ENCODE measurements at places on chromosomes 3 and 15.

DNA sequence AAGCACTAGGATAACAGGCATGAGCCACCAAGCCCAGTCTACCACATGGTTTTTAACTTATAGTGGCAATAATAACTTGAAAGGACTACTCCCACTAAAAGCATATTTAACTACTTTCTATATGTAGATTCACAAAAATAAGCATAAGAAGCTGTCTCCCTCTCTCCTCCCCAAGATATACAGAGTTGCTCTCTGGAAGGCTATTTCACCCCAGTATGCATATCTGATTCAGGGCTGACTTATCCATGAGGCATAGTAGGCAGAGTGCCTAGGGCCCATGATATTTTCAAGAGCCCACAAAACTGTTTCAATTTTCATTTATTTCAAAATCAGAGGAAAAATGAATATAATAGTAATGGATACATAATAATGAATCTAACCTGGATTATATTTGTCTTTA lies 20.5 kb downstream of the ATP8B4 start:
- DNase-seq, result no peak

DNA sequence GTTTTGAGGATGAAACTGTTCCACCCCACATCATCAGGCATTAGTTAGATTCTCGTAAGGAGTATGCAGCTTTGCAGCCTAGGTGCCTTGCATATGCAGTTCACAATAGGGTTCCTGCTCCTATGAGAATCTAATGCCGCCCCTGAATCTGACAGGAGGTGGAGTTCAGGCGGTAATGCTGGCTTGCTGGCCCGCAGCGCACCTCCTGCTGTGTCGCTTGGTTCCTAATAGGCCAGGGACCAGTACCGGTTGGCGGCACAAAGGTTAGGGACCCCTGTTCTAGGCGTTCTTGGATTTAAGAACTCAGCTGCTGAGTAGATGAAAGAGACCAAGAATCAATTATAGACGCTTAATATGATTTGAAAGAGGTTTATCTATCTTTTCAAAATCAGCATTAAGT lies 595.4 kb downstream of the CADM2 start:
- DNase-seq, result no peak

DNA sequence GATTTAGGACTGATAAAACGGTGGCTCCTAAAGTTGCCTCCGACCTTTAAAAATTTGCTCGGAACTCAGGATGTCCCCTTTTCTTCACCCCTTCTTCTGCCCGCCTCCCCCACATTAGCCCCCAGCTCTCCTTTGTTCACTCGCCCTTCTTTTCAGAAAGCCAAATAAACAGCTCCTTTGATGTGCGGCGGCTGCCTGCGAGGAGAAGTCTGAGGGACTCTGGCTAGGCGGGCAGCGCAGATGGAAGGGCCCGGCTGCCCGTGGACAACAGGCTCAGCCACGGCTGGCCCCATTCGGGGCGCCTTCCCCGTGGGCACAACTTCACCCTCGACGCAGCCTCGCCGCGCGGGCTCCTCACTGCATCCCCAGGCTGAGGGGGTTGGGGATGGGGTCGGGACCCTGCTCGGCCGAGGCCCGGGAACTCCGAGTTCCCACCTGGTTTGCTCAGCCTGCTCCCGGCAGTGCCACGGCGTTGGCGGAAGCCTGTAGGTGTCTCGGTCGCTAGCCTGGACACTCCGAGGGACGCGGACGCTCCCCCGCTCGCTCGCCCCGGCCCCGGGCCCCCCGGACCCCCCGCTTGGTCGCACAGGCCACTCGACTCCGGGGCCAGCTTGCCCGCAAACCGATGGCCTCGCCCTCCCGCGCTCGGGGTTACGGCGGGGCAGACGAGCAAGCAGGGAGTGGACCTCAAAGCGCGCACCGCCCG lies 897 bp upstream of the TLE3 start:
- peak; percentile 30 for DNase-seq

GRCh38 chr3:118938183-118938961 lies 96.3 kb downstream of the IGSF11 start:
- DNase-seq, result no peak

GRCh38 chr15:85761635-85762034 lies 33.1 kb downstream of the KLHL25 start:
- DNase-seq, result no peak

DNA sequence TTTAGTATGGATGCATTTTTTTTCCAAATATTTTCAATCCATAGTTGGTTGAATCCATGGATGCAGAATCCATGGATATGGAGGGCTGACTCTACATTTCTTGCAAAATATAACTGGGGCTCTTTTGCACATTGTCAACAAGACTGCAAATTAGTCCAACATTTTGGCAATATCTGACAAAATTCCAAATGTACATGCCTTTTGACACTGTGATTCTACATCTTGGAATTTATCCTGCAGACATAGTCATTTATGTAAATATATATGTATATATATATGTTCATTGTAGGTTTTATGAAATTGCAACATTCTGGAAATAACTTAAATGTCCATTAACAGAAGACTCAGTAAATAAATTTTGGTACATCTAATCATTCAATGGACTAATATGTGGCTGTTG lies 203.0 kb downstream of the THRB start:
- no peak for DNase-seq

- DNase-seq, result no peak
Measured at GRCh38 chr15:38992506-38992905, 427.9 kb upstream of the RASGRP1 start.

- DNase-seq, result no peak
Measured at GRCh38 chr3:25785826-25786225, 2.6 kb upstream of the NGLY1 start.

DNA sequence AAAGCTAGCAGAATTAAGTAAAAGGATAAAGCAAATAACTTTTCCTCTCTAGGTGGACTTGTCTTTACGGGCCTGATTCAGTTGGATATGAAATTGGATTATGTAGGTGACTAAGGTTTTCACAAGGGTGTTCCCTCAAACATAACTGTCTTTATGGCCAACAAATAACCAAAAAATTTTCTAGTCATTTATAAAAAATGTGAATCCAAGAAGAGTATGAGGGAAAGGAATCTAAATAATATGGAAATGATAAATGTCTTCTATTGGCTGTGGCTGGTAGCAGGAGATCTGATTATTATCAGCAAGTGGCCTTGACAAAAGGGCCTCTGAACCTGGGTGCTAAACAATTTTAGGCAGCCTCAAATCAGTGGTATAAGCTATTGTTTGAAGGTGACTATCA lies 594.0 kb upstream of the UBE2E2 start:
- DNase-seq, result no peak

DNA sequence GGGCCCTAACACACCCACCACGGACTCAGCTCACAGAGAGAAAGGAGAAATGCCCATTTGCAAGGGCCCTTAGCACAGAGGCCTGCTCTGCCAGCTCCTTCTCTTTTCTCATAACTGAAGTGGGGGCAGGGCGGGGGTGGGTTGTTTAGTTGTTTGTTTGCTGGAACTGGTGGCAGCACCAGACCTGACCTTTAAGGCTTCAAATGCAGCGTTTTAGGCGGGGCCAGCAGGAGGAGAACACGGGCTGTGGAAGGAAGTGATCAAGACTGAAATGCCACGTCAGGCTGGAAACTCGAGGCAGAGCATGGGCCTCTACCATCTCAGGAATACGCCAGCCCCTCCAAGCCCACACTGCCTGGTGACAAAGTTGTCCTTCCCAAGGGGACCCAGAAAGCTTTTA lies 9.3 kb downstream of the CACNA2D2 start:
- no peak for DNase-seq

- DNase-seq, result no peak
Measured at GRCh38 chr3:170511371-170511770, 74.5 kb downstream of the SLC7A14 start.

- no peak for DNase-seq
Measured at GRCh38 chr3:15404767-15405166, 22.6 kb downstream of the METTL6 start.

GRCh38 chr15:77480859-77481633 lies 60.4 kb downstream of the HMG20A start:
- no peak for DNase-seq

DNA sequence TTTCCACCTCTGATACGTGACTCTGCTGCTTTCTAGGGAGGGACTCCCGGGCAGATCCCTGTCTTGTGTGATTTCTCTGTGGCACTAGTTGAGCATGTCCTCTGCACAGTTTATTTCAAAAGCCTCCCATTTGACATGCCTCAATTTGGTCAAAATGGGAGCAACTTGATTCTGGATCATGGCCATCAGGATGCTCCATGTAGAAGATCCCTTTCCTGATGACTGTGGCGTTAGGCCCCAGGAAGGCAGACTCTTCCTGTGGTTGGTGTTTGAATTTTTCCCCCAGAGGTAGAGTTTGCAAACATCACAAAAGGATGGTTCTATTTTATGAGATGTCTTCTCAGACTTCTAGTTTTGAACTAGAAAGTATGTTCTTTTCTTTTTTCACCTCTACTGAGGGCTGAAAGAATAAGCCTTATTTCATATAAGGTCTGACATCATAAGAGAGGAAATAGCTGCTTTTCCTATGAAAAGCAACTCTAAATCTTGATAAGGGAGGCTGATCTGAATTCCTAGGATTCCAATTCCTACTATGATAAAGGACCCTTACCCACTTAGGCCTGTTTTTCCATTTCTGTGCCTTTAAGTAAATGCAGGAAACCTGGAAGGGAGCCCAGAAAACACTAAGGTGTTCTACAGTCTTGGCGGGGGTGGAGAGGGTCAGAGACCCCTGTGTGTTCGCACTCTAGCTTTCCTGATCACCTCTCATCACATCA lies 243.8 kb upstream of the CHRM5 start:
- DNase-seq, result no peak

DNA sequence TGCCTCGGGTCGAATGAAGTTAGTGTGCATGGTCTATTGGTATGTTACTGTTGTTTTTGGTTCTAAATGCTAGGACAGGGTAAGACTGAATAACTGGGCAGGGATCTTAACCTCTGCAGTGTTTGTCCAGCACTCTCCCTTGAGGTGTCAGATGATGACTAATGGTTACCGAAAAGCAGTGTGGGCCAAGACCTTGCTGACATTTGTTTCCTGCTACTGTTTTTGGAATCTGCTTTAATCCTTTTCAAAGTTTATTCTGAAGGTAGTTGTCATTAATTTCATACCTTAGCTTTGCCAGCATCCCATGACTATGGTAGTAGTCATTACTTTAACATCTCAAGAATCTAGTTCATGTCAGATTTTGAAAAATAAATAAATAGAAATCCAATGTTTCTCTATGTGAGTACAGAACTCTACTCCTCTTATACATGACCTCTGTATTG lies 117.0 kb downstream of the P3H2 start:
- no peak for DNase-seq

- no peak for DNase-seq
Measured at GRCh38 chr15:99482993-99483392, 82.8 kb upstream of the MEF2A start.

DNA sequence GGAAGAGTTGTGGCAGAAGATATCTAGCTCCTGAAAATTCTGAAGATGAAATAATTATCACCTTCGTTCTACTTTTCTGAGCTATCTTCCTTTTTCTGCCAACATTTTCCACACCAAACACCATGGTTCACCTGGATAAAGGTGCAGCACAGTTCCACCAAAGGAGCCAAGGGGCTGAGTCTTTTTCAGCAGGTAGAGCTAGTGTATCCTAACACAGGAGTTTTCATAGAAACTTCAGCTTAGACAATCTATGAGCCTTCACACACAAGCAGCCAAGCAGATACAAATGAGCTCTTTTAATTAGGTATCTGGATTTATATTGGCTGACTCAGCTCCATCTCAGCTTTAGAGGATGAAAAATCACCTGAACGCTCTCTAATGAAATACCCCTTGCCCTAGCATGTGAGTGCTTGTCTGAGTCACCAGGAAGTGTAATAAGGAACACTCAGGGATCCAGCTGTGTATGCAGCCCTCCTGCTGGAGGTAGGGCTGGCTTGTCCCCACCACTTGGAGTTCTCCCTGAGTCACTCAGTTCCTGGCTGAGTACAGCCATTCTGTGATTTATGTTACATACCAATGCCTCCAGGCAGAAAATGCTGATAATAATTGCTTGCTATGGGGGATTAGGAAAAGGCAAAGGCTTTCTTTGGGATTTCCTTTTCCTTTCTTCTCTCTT lies 385.7 kb downstream of the LSAMP start:
- no peak for DNase-seq

DNA sequence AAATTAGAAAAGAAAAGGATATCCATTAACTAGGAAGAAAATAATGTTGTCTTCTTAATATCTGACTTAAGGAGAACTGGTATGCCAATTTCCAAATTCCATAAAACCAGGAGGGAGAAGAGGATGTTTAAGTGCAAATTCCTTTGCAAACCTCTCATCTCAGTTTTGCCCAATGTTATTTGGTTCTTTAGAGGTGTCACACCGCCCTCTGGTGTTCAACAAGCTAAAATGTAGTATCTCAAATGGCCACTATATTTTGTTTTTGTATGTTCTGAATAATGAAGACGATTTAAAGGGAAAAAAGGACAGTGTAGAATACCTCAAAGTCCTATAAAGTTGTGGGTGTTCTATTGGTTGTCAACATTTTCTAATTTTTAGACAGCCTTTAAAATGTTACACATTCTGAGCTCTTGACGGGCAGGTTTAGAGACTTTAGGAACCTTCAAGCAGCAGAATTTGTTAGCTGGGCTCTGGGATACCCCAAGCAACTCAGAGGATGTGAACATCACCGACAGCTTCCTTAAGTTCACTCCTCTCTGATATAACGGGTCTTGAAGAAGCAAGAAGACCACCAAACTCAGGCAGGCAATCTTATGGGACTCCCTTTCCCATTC lies 458.3 kb downstream of the MFSD1 start:
- peak; percentile 7 for DNase-seq

- no peak for DNase-seq
Measured at GRCh38 chr15:98827217-98827616, 178.9 kb downstream of the IGF1R start.

DNA sequence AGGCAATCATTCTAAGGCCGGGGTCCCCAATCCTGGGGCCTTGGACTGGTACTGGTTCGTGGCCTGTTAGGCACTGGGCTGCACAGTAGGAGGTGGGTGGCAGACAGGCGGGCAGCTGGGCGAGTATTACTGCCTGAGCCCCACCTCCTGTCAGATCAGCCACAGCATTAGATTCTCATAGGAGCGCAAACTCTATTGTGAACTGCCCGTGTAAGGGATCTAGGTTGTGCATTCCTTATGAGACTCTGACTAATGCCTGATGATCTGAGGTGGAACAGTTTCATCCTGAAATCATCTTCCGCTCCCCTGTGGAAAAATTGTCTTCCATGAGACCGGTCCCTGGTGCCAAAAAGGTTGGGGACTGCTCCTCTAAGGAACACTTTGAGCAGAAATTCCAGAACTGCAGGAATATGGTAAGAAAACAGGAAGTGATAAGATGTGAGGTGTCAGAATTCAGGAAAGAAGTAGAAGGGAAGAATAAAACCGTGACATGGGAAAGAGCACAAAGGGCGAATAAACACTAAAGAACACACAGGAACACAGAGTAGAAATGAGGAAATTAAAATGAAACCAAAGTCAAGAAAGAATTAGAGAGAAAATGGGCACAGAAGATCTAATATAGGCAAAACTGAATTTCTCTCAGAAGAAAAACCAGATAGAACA lies 57.6 kb downstream of the PDCD6IP start:
- DNase-seq, result no peak

- no peak for DNase-seq
Measured at GRCh38 chr3:45603226-45603625, 8.7 kb downstream of the LIMD1 start.

GRCh38 chr3:188559072-188559429 lies 405.1 kb downstream of the LPP start:
- DNase-seq, result no peak

All from effector memory CD8-positive, alpha-beta T cell (primary cell).